Pancreas (tissue), 10 donors: ENCODE measurements at places on chromosomes 11 and 22.

DNA sequence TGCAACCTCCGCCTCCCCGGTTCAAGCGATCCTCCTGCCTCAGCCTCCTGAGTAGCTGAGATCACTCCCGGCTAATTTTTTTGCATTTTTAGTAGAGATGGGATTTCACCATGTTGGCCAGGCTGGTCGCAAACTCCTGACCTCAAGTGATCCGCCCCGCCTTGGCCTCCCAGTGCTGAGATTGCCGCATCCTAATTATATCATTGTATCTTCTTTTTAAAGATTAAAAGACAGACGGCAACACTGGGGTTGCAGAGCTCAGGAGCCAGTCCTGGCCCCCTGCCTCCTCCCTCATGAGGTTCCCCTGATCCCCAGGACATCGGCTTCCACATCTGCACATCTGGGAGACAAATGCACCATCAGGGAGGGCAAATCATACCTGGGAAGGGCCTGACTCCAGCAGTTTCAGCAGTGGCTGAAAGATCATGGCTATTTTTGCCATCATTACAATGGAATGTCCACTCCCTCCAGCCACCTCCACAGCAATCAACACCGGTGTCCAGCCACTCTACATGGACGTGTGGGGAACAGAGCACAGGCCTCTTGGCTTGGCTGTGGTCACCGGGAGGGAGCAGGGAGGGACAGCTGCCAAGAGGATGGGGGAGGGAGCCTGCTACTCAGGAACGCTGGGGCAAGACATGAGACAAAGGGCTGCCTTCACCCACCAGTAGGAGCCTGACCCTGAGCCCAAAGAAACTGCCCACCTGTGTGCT, 9.2 kb upstream of the CELSR1 start:
- peak; percentile 35 for DNase-seq

DNA sequence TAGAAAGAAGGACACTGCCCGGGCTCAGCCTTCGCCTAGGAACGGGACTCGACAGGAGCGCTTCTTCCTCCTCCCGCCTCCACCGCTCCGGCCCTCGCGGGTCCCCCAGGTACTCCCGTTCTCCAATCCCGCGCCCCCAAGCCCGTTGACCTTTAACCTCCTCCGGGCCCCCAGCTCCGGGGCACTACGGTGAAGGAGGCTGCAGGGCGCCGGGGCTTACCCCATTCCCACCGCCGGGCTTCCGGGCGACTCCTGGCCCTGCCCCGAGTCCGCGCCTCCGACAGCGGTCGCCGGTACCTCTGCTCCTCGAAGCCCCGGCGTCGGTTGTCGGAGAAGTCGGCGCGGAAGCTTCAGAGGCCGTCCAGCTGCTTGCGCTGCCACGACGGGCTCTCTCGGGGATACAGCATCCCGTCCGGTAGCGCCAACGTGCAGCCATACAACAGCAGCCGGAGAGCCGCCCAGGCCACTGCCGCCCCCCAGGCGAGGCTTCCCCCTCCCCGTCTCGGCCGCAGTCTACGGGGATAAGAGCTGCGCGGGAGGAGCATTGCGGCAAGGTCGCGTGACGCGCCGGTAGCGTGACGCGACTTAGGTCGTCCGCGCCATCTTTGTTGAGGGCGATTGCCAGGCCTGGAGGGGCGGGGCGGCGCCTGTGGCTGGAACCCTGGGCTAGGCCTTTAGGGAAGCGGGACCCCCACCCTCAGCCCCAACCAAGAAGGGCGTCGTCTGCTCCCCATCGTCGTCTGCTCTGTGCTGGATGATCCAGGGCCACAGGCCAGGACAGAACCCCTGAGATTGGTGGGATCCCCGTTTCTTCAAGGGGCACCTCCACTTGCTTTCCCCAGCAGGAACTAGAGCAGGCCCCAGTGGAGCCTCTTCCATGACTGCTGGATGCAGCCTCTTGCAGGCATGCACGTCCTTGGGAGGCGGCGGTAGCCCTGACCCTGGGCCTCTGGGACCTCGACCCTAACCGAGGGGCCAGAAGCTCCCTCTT, 26.3 kb downstream of the RGL4 start:
- peak; percentile 78 for DNase-seq

DNA sequence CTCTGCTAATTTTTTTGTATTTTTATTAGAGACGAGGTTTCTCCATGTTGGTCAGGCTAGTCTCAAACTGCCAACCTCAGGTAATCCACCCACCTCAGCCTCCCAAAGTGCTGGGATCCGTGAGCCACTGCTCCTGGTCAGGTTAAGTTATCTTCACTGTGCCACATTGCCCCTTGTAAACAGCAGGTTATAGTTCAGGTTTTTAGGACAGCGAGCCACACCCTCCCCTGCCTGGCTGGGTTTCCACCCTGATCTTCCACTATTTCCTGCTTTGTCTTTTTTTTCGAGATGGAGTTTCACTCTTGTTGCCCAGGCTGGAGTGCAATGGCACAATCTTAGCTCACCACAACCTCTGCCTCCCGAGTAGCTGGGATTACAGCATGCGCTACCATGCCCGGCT, 16.1 kb downstream of the ACO2 start:
- no peak for DNase-seq

GRCh38 chr22:32204040-32204855, 625 bp downstream of the RFPL2 start:
- DNase-seq, result no peak

DNA sequence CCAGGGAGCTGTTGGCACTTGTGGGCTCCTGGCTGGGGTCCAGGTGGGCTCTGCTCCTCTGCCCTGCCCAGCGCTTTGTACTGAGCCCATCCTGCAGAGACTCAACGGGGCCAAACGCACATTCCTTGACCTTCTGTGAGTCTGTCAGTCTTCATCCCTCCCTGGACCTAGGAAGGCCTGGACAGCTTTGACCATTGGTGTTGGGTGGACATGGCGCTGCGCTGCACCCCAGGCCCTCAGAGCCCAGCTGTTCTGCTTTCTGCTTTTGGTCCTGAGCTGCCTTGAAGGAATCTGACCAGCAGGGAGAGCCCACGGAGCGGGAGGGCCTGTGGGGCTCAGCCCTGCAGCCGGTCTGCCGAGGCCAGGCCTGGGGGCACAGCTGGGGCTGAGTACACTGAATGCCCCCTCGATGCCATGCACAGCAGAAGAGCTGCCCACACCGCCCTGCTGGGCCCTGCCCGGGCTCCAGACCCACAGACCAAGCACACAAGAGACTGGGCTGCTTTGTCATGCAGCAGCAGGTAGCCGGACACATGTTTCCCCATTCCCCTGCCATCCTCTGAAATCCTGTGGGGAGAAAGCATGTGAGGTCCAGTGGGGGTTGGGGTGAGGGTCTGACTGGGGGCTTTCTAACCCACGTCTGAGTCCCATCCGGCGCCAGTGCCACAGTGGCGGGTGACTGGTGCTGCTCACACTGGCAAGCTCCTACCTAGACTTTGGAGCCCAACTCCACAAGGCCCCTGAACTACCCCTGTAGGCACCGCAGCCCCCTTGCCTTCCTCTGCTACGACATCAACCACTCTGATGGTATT, 24.1 kb upstream of the CCDC188 start:
- no peak for DNase-seq
